ENCODE measurements at places on chromosomes 4 and X.

DNA sequence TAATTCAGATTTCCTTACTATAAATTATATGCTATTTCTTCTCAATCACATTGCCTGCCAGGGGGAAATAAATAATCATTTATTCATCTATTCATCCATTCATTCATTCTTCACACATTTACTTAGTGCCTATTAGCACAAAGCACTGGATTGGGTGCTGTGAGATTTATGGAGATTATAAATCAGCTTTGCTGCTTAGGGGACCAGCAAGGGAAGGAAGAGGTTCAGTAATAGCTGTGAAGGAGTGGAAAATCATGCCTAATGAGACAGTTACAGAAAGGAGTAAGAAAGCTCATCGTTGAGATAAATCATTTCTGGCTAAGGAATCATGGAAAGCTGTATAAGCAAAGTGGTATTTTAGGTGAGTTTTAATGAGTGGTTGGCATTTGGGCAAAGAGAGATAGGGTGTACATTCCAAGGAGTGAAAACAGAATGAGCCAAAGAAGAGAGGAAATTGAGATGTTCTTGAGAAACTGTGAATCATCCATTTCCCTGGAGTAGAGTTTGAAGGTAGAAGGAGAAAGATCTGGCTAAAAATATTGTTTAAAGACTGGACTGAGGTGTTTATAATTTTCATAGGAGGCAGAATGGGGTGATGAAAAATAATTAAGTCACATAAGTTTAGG, 9.6 kb downstream of the ARSJ start:
- DNase-seq, result no peak

DNA sequence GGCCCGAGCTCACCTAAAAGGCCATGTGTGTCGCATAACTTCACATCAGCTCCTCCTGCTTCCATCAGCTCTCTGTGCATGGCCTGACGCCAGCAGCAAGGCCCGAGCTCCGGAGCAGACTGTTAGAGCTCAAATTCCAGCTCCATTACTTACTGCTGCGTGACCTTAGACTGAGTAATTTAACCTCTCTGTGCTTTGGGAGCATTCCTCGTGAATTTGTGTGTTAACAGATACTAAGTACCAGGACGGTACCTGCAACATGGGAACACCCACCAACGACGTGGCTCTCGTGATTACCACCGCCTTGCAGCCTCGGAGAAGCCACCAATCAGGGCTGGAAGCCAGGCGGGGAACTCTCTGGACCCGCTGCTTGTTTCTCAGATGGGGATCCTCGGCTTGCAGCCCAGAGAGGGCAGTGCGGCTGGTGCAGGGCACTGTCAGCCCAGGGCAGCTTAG, 12.9 kb downstream of the LETM1 start:
- no peak for DNase-seq

DNA sequence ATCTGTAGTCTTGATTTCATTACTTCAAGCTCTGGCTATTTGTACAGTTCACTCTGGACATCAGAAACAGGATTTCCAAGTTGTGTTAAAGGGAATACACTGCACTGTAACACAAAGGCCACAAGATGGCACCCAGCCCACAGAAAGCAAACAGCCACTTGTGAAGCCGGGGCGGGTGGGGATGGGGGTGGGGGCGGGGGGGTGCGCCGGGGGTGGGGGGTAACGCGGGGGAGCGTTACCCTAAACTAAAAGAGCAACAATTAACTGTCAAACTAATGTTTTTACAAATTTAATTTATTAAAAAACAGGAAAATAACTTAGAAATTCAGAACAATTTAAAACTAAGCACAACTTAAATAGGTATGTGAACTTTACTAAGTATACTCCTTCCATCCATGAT, 27.3 kb downstream of the PRDX4 start:
- peak; percentile 6 for DNase-seq

- DNase-seq, result no peak
Measured at GRCh38 chr4:168784786-168785461, 225.1 kb downstream of the CBR4 start.

Measured in activated naive CD4-positive, alpha-beta T cell treated with anti-CD3 and anti-CD28 coated beads, Interleukin-2, amount 50 U/mL, for 72 hours (primary cell).